ENCODE measurements at places on chromosomes 16 and 17. TPM values are rescaled to one million over a fixed set of nuclear protein-coding genes. Genes with fewer than 3 reads are reported as not detected.

The FOXC2 gene
- 3.0 TPM for total RNA-seq

The HCRT gene
- not detected for total RNA-seq

GRCh38 chr17:73895157-73895556 is 250.9 kb upstream of the SDK2 start:
- no peak for DNase-seq

DNA sequence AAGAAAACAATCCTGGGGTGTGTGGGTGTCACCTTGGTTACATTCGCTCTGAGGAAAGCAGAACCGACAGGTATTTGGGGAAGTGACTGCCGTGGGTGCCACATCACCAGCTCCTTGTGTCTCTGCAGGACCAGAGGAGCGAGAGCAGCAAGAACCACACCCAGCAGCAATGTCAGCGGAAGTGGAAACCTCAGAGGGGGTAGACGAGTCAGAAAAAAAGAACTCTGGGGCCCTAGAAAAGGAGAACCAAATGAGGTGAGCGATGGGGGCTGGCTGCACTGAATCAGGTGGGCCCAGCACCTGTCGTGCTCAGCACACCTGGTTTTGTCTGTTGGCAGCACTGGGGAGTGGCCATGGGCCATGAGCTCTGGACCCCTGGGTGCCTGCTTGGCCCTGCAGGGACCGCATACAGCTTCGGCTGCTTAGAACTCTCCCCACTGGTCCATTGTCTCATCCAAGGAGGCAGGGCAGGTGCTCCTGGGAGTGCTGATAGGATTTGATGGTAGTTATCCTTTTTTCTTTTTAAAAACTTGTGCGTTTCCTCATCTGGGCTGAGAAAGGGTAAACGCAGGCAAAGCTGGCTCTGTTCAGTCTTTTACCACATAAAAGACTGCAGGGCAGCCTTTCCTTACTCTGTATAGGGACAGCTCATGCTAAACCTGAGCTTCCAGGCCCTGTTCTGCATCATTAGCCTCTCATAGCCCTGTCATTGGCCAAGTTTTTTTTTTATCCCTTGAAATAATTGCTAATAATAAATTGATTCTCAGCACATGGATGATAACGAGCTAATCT is 29.4 kb downstream of the HMOX2 start:
- DNase-seq: no peak

DNA sequence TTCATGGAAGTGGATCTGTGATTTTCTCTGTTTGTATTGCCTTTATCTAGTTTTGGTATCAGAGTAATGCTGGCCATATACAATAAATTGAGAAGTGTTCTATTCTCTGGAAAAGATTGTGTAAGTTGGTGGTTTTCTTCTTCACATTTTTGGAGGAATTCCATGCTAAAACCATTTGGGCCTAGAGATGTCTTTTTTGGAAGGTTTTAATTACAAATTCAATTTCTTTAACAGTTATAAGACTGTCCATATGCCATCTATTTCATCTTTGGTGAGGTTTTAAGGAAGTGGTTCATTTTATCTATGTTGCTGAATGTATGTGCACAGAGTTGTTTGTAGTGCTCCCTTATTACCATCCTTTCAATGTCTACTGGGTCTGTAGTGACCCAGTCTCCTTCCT is 46.0 kb downstream of the CACNG1 start:
- DNase-seq: no peak

DNA sequence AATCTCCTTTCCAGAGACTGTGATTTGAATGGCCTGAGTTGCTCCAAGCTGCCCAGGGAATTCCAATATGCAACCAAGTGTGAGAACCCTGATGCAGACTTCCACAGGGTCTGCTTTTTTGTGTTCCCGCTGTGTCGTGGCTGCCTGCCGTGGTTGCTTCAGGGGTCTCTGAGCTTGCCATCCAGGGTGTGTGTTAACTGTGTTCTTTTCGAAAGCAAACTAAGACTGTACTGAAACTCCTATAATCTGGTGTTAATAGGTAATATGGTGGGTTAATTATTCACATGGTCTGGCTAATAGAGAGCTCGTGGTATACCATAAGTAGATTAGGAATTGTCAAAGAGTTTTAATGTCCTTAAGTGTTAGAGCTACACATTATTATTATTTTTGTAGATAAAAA is 20.7 kb downstream of the UBN1 start:
- DNase-seq: no peak

DNA sequence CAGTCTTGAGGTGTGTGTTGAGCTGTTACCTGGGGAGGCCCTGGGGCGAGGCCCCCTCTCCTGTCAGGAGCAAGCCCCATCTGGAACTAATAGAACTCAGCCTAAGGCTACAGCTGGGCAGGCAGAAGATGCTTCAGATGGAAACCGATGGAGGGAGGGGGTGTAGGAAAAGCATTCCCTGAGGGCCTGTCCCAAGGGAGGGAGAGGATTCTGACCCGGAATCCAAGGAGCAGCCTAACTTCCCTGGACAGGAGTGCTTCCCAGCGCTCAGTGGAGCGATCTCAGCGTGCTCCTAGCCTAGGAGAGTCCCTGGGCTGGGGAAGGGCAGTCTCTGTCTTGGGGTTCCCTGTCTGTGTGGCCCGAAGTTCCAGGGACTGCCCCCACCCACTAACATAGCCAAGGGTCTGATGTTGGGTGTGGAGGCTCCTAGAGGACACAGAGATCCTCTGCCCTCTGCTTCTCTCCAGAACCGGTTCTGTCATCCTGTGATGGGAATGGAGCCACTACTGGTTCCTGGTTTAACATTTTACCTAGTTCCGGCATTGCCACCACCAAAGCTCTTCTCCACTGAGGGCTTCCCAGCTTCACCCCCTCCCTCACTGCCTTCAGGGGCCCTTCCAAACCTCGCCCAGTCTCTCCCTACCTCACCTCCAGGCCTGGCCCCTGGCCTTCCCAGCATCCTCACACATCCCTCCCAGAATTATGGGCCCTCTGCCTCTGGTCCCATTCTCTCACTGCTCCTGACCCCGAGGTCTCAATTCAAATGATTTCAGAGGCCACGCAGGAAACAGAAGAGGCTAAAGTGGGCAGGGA is 58.7 kb downstream of the RTN4RL1 start:
- DNase-seq: no peak
